ENCODE measurements at places on chromosomes 1 and 21. TPM values are rescaled to one million over a fixed set of nuclear protein-coding genes. Genes with fewer than 3 reads are reported as not detected.

DNA sequence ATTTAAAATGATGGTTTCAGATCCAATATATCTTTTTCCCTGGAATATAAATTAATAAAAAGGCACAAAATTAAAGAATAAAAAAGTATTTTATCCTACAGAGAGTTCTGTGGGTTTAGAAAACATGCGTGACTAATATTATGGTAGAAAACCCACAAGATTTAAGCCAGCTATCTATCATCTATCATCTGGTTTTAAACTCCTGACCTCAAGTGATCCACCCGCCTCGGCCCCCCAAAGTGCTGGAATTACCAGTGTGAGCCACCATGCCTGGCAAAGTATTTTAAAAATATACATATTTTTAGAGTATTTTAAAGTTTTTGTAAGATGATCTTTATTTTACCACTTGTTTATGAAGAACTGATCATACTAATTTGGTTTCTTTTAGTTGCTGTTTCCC is 79.5 kb downstream of the NRIP1 start:
- DNase-seq, result peak; percentile 47

DNA sequence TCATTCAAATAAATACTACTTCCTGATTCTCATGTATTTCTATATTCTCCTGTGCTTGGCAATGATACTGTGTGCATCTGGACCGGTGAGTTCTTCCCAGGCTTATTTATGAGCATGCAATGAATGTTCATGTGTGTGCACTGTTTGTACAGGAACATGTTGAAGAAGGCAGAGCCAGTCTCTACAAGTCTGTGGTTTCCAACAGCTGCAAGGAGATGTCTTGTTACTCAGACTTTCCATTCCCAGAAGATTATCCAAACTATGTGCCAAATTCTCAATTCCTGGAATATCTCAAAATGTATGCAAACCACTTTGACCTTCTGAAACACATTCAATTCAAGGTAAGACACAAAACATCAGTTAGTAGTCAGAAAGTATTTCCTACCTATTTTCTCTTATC is 19.1 kb downstream of the FMO1 start:
- DNase-seq, result peak; percentile 53

The SPRR4 gene
- total RNA-seq, result not detected

The AIRE gene
- not detected for total RNA-seq

Measured in LHCN-M2 (cell line).